Activated T-helper 2 cell treated with anti-CD3 and anti-CD28 coated beads, Interferon-gamma antibody, Interleukin-2, Interleukin-4, amounts not matched to agents 10 μg/mL and 5 μg/mL and 100 μg/mL, durations not matched to agents 14 hours and 24 hours and 36 hours (primary cell): ENCODE measurements at places on chromosomes 2 and 18. TPM values are rescaled to one million over a fixed set of nuclear protein-coding genes. Genes with fewer than 3 reads are reported as not detected.

Gene KCNF1
- total RNA-seq: not detected in 2 replicates

DNA sequence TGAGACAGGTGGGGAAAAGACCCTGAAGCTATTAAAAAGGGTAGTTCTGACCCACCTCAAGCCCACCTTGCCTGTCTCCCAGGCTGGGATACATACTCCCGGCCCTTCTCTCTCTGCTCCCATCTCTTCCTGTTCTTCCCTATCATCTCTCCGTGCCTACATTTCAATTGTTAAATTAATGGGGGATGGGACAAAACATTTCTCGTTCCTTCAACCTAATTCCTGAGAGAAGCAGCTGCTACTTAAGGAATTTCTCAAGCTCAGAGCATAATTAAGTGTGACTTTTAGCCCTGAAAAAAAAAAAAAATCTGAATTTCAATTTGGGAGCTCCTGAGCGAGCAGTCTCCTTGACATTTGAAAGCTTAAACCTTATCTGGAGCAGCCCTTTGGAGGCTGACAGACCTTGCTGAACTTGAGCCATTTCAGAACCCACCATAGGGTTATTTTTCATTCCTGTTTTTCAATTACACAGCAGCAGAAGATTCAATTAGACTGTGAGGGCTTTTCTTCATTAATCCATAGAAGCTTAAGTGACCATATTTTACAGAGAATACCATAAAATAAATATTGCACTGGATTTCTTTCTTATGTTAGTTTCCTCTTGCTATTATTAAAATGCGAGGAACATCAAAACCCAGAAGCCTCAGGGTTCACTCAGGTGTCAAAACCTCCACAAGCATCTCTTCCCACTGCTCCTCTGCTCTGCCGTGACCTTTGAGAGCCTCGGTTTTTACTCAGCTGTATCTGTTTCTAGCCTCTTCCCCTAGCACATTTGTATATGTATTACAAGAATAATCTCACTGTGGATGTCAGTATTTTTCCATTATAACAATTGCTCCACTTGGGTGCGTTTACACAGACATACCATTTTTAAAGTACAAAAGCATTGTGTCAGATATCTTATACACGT is 125.7 kb downstream of the B3GNT2 start:
- no peak for DNase-seq

DNA sequence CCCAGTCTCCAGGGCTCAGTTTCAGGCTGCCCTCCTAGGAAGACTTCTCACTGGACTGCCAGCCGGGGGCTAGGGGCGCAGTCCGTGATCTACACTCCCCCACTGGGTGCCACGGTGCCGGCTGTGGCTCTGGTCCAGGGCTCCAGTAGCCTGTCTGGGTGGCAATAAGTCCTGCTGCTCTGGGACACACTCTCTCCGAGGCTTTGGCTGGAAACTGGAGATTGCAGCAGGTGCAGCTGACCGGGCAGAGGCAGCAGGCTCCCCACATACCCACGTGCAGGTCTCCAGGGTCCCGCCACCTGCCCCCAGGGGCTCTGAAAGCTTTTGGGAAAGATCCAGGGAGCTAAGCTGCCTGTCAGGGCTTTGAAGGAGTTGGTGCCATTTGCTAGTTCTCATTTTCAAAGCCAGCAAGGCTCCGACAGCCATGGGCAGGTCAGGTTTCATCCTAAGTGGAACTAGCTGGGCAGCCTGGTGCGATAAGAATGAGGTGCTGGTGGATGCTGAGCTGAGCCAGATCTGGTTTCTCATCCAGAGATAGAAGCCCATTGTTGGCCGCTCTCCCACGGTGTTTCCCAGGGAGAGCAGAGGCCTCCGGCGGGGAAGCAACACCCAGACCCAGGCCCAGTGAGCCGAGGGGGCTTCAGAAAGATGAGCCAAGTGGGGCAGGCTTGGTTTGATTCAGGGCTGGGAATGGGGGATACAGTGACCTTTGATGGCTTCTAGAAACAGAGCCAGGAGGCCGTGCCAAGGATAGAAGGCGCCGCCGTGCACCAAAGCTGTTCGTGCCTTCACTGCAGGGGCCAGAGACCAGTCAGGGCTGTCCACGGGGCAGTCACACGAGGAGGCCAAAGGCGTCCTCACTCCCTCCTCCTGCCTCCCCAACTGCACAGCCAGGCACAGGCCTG is 141.7 kb upstream of the GPC1 start:
- DNase-seq: no peak

Gene DLX2
- 0.14 TPM in 1 of 2 replicates, not detected in the other for total RNA-seq

Gene HNMT
- not detected in 2 replicates for total RNA-seq

DNA sequence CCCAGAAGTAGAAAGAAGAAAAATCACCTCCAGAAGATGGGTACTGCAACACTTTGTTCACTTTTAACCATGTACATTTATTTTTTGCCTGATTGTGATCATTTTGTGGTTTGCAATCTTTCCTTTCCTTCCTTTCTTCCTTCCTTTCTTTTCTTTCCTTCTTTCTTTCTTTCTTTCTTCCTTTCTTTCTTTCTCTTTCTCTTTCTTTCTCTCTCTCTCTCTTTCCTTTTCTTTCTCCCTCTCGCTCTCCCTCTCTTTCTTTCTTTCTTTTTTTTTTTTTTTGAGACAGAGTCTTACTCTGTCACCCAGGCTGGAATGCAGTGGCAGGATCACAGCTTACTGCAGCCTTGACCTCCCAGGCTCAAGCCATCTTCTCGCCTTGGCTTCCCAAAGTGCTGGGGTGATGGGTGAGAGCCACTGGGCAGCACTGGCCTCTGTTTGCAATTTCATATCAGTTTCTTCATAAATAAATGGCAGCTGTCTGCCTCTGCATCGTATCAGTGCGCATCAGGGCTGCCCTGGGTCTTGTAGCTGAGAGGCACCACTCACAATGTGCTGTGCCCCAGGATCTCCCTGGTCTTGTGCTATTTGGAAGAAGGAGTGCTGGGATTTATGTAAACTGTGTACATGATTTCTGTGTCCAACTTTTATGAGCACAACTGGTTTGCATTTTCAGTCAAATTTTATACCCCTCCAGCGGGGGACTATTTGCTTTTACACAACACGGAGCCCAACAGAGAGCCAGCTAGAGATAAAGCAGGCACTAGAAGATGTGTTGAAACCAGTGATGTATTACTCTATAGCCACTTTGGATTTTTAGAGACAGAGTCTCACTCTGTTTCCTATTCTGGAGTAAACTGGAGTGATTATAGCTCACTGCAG is 6.9 kb upstream of the LIMS2 start:
- no peak for DNase-seq

- no peak for DNase-seq
Observed at GRCh38 chr2:49286045-49286444, 131.7 kb upstream of the FSHR start.

DNA sequence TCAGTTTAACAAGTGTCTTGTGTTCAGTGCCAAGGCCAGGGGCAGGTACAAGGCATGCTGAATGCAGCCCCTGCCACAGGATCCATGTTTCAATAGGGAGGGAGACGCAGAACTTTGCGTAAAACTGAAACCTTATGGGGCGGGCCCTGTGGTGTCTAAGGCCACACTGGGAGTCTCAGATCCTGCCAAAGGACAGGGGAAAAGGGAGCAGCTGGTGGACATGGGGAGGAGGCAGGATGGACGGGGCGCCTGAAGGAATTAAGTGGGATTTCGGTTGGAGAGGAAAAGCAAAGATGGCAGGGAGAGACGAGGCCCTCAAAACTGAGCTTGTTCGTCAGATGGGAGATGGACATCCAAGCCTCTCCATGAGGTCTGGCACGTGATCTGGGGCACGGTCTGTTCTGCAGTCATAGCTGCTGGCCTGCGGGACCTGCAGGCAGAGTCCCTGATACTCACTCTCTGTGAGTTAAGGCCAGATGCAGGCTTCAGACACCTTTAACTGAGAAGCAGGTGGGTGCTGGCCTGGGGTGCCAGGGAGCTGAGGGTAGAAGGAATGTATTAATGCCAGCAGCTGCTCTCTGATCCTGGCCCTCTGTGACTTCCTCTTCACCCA is 48.8 kb downstream of the TCF7L1 start:
- no peak for DNase-seq

Gene RSAD2
- total RNA-seq: 2.0 and 2.2 TPM in 2 replicates

DNA sequence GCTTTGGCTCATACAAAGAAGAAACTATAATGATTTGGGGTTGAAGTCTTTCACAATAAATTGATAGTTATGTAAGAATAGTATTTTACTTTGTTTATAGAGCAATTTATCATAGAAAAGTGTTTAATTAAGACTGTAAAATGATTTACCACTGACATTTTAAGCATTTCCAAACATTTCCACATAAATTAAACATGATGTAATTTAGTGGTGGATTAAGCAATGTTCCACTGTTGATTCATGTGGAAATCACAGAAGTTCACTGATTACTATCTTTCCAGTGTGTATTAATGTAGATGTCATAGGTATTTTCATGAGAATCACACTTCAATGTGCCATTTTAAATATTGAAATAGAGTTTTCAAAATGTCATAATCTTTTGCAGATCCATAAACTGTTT is 40.1 kb upstream of the GRB14 start:
- DNase-seq: no peak

GRCh38 chr2:40281021-40281940 is 170.6 kb downstream of the SLC8A1 start:
- DNase-seq: no peak

DNA sequence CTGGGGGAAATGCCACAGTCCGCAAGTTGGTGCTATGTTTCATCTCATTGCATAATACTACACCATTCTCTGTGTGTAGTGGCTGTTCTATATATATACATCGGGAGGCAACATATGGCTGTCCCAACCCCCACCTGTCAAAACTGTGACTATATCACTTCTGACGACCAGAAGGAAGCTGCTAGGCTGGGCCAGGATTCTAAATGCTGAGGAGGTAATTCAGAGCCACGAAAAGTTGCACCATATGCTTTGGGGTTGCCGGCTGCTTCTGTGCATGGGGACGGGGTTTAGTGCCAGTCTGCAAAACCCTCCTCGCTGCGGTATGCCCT is 117.3 kb downstream of the MSH2 start:
- no peak for DNase-seq

DNA sequence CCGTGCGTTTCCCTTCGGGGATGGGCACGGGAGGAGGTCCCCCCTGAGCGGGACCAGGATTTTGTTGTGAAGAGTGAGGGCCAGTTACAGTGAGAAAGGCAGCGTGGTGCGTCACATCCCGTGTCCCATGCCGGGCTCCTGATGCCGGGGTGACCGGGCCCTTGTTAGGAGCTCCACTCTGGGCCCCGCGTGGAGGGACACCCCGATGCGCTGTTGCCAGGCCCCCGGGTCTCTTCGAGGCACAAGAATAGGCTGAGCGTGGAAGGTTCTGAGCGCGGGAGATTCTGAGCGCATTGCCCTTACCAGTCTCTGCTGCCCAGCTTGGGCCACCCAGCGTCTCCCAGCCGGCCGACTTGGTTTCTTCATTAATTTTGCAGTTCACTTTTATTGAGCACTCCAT is 17.6 kb downstream of the CTDP1 start:
- DNase-seq: no peak

- no peak for DNase-seq
Observed at GRCh38 chr2:217784996-217785543, 217.7 kb downstream of the TNS1 start.

Gene ZNF512
- total RNA-seq: 23.9 and 25.1 TPM in 2 replicates
